Upper lobe of right lung (tissue), 1 donor: ENCODE measurements at places on chromosomes 7 and 10. TPM values are rescaled to one million over a fixed set of nuclear protein-coding genes. Genes with fewer than 3 reads are reported as not detected.

The TMEM184A gene
- total RNA-seq = 4.4 TPM

The ASAH2B gene
- 3.4 TPM for total RNA-seq

The CYP2E1 gene
- 2.1 TPM for total RNA-seq

The SLC25A28 gene
- 47.4 TPM for total RNA-seq

GRCh38 chr10:128101901-128102300 is 24.3 kb downstream of the MKI67 start:
- H3K36me3 ChIP-seq = no peaks in the 10 kb centered on the region
- no peaks in the 10 kb centered on the region for H3K4me1 ChIP-seq
- no peak for DNase-seq
- H3K27me3 ChIP-seq = no peaks in the 10 kb centered on the region

DNA sequence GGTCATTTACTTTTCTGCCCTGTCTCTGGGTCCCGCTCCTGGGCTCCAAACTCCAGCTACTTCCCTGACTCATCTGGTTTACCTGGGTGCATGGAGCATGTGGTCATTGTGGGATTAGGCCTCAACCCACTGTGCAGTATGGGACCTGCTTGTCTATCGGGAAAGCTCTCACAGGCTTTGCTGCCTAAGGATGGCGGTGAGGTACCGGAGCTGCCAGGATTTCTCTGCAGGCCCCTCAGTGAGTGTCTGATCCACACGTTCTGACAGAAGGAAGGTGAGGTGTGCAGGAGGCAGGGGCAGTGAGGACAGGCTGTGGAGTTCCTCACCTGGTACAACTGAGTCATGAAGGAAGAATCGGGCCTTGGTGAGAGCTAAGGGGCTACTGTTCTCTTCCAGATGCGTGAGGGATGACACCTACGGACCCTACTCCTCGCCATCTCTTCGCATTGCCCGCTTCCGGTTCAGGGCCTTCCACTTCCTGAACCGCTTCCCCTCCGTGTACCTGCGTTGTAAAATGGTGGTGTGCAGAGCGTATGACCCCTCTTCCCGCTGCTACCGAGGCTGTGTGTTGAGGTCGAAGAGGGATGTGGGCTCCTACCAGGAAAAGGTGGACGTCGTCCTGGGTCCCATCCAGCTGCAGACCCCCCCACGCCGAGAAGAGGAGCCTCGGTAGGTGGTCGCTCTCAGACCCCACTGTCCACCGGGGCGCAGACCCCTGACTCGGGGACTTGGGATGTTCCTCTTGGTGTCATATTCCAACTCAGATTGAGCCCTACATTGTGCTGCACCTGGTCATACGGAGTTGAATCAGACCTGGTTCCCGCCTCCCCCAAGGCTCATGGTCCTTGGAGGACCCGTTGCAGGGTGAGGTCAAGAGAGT is 56.7 kb downstream of the C10orf120 start:
- no peaks in the 10 kb centered on the region for H3K4me1 ChIP-seq
- DNase-seq = peak; percentile 52
- no peak overlapping the region for H3K27ac ChIP-seq
- no peaks in the 10 kb centered on the region for H3K27me3 ChIP-seq
- no peak overlapping the region for H3K4me3 ChIP-seq

DNA sequence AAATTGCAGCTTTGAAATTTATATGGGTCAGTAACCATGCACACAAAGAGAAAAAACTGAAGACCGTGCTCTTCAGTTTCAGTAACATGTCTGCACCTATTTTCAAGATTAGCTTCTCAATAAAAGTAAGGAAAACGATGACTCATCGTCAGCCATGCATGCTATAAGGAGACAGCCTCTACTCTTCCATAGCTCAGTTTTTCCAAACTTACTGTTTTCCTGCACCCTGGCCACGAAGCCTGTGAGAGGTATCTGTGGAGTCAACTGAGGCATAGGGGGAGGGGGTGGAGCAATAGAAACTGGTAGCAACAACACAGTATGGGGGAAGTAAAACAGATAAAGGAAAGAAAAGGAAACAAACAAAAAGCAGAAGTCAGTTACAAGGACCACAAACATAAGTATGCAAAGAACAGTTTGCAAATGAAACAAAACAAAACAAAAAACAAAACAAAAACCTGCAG is 58.0 kb downstream of the PDSS1 start:
- H3K36me3 ChIP-seq = peaks cover 26% of the 10 kb centered on the region
- H3K27me3 ChIP-seq = no peaks in the 10 kb centered on the region
- H3K27ac ChIP-seq = no peak overlapping the region
- no peaks in the 10 kb centered on the region for H3K4me1 ChIP-seq

DNA sequence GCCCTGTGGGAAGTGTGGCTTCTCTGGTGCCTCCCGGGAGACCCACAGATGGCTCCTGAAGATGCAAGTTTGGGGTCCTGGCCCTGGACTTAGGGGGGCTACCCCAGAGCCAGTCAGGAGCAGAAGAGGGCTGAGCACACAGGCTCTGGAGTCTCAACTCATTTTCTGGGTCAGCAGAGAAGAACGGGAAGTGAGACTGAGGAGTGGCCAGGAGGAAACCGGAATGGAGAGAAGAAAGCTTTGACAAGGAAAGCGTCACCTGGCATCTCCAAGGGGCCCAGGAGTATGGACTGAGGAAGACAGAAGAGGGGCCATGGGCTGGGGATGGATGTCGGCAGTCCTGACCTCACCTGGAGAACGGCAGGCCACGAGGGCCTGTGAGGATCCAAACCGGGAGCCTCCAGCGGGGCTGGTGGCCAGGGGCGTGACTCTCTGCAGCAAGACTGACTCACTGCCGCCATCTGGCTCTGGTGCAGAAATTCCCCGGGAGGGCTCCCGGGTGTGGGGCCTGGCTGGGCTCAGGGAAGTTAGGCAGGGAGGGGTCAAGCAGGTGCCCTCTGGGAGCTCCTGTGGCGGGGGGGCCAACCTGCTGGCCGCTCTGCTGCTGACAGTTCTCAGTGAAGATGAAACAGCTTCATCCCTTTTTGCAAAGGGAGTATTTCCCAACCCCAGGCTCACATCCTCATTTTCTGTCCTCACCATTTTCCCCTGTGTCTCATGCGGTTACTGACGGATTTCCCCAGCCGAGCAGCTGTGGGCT is 23.6 kb downstream of the DAGLB start:
- H3K4me1 ChIP-seq = no peaks in the 10 kb centered on the region
- H3K36me3 ChIP-seq = peaks cover 74% of the 10 kb centered on the region
- peak overlapping the region; percentile 63 for H3K27ac ChIP-seq
- H3K27me3 ChIP-seq = no peaks in the 10 kb centered on the region
- peak; percentile 74 for DNase-seq
- no peak overlapping the region for H3K4me3 ChIP-seq

GRCh38 chr10:71413581-71413980 is 16.9 kb downstream of the CDH23 start:
- no peak for DNase-seq
- no peaks in the 10 kb centered on the region for H3K27me3 ChIP-seq
- H3K36me3 ChIP-seq = no peaks in the 10 kb centered on the region
- no peak overlapping the region for H3K27ac ChIP-seq
- H3K4me1 ChIP-seq = no peaks in the 10 kb centered on the region

GRCh38 chr10:107806026-107806425 is 641.5 kb upstream of the SORCS1 start:
- no peaks in the 10 kb centered on the region for H3K36me3 ChIP-seq
- no peaks in the 10 kb centered on the region for H3K4me1 ChIP-seq
- H3K27ac ChIP-seq = no peak overlapping the region
- no peaks in the 10 kb centered on the region for H3K27me3 ChIP-seq
- H3K4me3 ChIP-seq = no peak overlapping the region
- no peak for DNase-seq
